Fibroblast of lung (primary cell): ENCODE measurements at places on chromosomes 5 and 9. TPM values are rescaled to one million over a fixed set of nuclear protein-coding genes. Genes with fewer than 3 reads are reported as not detected.

FGF18 gene
- total RNA-seq, result 8.0 and 19.3 TPM in 2 replicates

DNA sequence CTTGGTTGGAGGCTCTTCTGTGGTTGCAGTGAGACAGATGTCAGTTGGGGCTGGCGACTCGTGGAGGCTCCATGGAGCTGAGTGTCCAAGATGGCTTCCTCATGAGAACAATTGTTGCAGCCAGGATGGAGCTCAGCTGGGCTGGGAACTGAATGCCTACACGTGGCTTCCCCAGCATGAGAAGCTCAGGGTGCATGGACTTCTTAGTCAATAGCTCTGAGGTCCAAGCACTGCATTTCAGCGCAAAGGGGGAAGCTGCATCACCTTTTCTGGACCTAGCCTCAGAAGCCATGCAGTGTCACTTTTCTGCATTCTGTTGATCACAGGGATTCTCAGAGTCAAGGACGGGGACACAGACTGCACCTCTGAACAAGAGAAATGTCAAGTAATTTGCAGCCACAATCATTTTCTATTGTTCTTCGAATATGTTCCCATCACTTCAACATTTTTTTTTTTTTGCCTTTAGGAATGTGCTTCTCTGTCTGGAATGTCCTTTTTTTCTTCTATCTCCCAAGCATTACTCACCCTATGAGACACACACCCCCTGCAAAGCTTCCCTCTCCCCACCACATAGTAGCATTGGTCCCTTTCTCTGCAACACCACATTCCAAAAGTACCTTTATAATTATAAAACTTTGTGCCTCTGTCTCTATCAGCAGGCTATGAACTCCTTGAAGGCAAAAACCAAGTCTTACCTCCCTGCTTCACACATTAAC lies 57.5 kb upstream of the STK32A start:
- DNase-seq, result peak; percentile 88

DNA sequence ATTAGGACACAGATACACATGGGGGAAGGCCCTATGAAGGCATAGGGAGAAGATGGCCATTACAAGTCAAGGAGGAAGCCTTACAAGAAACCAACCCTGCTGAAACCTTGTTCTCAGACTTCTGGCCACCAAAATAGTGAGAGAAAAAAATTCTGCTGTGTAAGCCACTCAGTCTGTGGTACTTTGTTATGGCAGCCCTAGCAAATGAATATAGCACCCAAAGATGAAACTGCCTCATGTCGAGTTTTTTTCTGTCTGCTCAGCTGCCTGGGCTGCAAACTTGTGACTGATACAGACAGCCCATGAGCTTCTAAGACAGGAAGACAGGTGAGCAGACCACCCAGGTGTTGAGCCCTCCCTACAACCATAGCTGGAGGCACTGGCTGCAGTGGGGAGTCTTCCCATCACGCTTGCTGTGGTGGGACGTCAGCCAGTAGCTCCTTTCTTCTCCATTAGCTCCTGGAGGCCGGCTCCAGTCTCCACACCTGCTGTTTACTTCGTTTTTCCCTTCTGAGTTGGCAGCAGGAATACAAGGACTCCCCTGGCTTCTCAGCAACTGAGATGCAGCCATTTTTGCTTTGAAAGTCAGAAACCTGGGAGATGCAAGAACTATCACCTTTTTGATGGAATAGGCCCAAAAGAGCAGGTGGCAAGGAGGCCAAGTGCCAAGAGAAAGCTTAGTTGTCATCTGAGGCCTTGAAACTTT lies 164.9 kb downstream of the SEMA6A start:
- DNase-seq, result no peak

GRCh38 chr5:106545325-106545724 lies 1125.4 kb downstream of the EFNA5 start:
- DNase-seq, result peak; percentile 7

LEAP2 gene
- total RNA-seq, result 0.26 and 0.33 TPM in 2 replicates

- peak; percentile 82 for DNase-seq
Observed at GRCh38 chr5:102807878-102808502, 52.9 kb downstream of the PAM start.

RAPGEF6 gene
- 30.0 and 35.7 TPM in 2 replicates for total RNA-seq

GRCh38 chr9:78858266-78858665 lies 561.3 kb downstream of the PSAT1 start:
- no peak for DNase-seq

ANKRD20A1 gene
- under 0.01 TPM in 1 of 2 replicates, not detected in the other for total RNA-seq

EPB41L4B gene
- total RNA-seq, result 1.5 and 2.8 TPM in 2 replicates

DOCK8 gene
- under 0.01 TPM in 2 replicates for total RNA-seq

CHSY3 gene
- total RNA-seq, result 0.99 and 1.3 TPM in 2 replicates

- DNase-seq, result peak; percentile 20
Observed at GRCh38 chr5:129244478-129244877, 149.9 kb downstream of the ISOC1 start.

DNA sequence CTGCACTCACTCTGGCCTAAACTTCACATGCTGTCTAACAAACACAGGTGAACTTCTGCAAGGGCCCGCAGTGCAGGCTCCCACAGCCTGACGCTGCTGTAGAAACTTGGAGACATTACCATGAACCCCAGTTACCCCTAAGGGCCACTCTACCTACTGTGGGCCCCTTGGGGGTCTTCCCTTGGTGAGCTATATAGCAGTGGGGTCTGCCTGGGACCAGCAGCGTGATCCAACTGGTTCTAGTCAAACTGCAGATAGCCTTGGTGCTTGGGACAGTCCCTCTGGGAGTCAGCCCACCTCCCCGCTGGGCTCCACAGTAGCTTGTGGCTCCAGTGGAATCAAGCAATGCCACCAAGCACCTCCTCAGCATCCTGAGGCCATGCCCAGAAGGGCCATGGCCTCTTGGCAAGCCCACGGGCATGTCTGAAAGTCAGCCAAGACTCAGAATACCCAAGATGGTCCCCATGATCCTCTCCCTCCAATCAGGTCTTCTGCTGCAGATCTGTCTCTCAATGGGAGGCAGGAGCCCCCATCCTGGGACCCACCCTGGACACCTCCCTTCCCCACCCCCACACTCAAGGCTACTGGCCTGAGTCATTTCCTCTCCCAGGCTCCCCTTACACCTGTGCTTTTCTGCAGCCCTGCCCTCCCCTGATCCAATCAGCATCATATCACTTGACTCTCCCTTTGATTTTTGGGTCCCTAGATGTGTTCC lies 230.0 kb upstream of the IRX1 start:
- DNase-seq, result no peak

GRCh38 chr9:120878188-120879130 lies 1.5 kb upstream of the PHF19 start:
- DNase-seq, result no peak
